ENCODE measurements at places on chromosomes 3 and 15. TPM values are rescaled to one million over a fixed set of nuclear protein-coding genes. Genes with fewer than 3 reads are reported as not detected.

GRCh38 chr15:39596358-39597051, 15.6 kb downstream of the THBS1 start:
- no peak overlapping the region for H3K4me3 ChIP-seq
- no peaks in the 10 kb centered on the region for H3K36me3 ChIP-seq
- DNase-seq = no peak
- H3K27me3 ChIP-seq = no peaks in the 10 kb centered on the region

The C2CD4A gene
- total RNA-seq = 0.18 TPM

GRCh38 chr3:61877359-61878138, 316.2 kb downstream of the PTPRG start:
- peaks cover 40% of the 10 kb centered on the region for H3K4me1 ChIP-seq
- no peak overlapping the region for H3K27ac ChIP-seq
- H3K27me3 ChIP-seq = peaks cover under 1% of the 10 kb centered on the region

GRCh38 chr3:174342171-174342570, 517.0 kb upstream of the NAALADL2 start:
- H3K4me1 ChIP-seq = no peaks in the 10 kb centered on the region
- H3K27me3 ChIP-seq = no peaks in the 10 kb centered on the region
- H3K36me3 ChIP-seq = no peaks in the 10 kb centered on the region
- no peak overlapping the region for H3K27ac ChIP-seq

The ACTC1 gene
- 4.2 TPM for total RNA-seq

DNA sequence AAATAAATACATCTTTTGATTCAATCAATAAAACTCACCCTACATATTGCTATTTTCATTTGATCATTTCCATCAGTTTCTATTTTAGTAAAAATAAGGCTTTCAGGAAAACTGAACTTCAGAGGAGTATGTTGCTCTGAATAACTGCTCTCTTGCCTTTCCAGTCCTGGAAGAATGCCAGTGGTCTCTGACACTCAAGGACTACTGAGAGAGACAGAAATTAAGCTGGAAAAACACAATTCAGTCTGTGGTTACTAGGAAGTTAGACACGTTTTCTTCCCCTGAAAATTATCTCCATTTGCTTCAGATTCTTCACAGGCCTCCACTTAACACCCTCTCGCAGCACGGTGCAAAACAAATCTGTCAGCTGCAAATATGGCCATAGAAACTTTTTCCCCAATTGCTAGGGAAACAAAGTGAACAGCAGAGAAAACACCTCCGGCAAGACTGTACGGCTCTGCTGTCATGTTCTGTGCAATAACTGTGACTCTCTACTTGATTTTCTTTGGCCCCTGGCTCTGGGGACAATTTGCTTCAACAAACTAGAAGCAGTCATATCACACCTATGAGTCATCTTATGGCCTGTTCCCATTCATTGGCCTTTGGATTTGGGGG, 353.0 kb downstream of the MAGI1 start:
- H3K36me3 ChIP-seq = peaks cover 3% of the 10 kb centered on the region
- peaks cover 7% of the 10 kb centered on the region for H3K4me1 ChIP-seq
- no peak for DNase-seq
- H3K27me3 ChIP-seq = no peaks in the 10 kb centered on the region

- H3K4me1 ChIP-seq = no peaks in the 10 kb centered on the region
- no peak overlapping the region for H3K27ac ChIP-seq
- H3K36me3 ChIP-seq = peaks cover under 1% of the 10 kb centered on the region
- no peak overlapping the region for H3K4me3 ChIP-seq
Measured at GRCh38 chr15:33852094-33852493, 116.2 kb upstream of the CHRM5 start.

The PRR20G gene
- total RNA-seq = not detected

- H3K4me1 ChIP-seq = peaks cover 27% of the 10 kb centered on the region
- DNase-seq = no peak
- peaks cover 19% of the 10 kb centered on the region for H3K36me3 ChIP-seq
- peak overlapping the region; percentile 66 for H3K27ac ChIP-seq
Measured at GRCh38 chr3:32457971-32458471, 44.6 kb downstream of the CMTM6 start.

The PEX5L gene
- 5.2 TPM for total RNA-seq

The CDCP1 gene
- 0.26 TPM for total RNA-seq

The GOLGA8H gene
- total RNA-seq = 0.59 TPM

Measured in endothelial cell (in vitro differentiated cells).